Dermis blood vessel endothelial cell (primary cell): ENCODE measurements at places on chromosomes 2 and 18. TPM values are rescaled to one million over a fixed set of nuclear protein-coding genes. Genes with fewer than 3 reads are reported as not detected.

ERICH2 gene
- not detected in 2 replicates for total RNA-seq

GRCh38 chr2:241848761-241849615 is 9.7 kb downstream of the PDCD1 start:
- DNase-seq = no peak

DNA sequence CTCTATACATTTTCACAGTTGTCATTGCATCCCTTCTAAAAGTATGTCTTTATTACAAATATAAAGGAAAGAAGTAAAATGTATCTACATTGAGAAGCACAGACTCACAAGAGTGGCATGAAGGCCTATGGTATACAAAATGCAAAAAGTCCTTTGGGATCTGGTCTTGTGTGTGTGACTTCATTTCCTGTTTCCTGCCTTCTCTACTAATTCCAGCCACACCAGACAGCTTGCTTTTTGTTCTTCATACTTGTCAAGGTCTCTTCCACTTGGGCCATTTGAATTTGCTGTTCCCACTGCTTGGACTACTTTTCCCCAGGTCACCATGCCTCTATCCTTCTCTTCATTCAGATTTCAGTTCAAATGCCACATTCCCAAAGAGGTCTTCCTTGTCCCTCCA is 6.7 kb upstream of the PNO1 start:
- peak; percentile 57 for DNase-seq

- DNase-seq = peak; percentile 26
Measured at GRCh38 chr2:230439590-230439989, 23.6 kb downstream of the SP100 start.

DNA sequence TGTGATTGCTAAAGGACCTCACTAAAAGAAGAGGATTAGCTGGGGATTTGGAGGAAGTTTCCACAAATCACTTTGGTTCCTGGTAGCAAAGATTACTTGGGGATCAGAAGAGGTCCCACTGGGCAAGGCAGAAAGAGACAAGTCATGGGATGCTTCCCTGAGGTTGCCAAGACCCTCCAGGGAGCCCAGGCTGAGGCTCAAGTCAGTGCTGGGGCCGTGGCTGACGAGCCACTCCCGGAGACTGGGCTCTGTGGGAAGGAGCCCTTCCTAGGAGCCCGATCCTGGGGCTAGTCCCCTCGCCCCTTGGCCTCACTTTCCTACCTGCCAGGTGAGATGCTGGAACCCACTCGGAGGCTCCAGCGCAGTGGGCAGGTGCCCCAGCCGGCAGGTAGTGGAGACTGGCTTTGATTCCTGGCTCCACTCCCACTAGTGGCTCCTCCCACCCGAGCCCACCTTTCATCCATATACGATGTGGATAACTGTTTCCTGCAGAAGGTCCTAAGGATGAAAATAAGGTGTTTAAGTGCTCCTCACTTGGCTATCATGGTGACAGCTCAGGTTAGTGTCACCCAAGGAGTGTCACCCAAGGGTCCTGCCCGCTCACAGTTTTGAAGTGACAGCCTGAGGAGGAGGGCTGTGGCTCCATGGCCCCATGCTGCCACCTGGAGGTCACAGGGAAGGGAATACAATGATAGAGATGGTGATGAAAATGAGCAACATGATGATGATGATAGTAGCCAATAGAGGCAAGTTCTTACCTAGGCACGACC is 100.5 kb downstream of the CAPN13 start:
- DNase-seq = peak; percentile 74

GRCh38 chr2:116804901-116805300 is 1009.6 kb upstream of the DDX18 start:
- DNase-seq = no peak

DNA sequence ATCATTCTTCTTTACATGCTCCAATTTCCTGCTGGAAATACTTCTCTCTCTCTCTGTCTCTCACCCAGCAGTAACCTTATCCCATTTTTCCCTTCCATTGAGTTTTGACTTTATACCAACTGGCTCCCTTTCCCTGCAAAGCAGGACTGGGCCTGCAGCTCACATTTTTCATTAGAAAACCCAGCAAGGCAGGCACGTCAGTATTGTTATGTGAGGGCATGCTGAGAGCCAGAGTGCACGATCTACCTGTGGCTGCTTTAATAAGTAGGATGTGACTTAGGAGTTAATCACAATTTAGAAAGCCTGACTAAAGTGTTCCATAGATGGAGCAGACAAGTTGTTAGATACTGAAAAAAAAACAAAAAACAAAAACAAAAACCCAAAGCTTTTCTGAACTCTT is 5.2 kb upstream of the NDUFV2 start:
- no peak for DNase-seq

KCNG2 gene
- total RNA-seq = 0.51 and 0.93 TPM in 2 replicates

DNA sequence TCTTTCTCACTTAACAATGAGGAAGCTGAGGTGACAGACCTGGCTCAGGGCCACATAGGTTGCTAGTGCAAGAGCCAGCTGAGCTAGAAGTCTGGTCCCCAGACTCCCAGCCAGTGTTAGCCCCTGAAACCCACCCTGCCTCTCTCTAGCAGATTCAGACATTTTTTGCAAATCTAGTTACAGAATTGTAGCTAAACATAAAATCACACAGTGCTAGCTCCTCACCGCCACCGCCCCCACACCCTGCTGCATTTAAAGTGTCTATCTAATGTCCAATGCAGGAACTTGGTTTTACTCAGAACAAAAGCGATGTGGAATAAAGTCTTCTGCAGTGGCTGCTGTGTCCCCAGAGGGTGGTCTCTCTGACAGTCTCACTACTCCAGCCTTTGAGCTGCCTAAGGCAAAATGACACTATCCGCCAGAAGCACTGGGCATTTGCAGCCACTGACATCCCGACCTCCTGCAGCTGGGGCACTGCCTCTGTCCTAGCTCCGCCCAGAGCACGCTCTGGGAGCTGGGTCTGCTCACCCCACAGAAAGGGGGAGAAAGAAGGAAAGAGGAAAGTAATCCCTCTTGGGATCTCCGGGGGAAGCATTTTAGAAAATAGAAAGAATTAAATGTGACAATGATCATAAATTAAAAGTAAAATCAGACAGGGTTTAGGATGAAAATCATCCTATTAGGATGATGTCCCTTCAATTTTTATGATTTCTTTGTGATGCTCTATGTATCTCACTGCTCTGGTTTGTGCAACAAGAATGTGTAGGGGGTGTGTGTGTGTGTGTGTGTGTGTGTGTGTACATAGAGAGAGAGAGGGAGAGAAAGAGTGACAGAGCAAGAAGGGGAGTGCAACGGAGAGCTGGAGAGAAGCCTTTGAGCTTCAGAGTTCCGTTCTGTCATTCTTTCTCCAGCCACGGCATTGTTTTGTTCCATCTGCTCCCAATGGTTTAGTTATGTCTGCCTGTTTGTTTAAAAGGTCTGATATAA is 50.5 kb upstream of the ST8SIA3 start:
- no peak for DNase-seq

DNA sequence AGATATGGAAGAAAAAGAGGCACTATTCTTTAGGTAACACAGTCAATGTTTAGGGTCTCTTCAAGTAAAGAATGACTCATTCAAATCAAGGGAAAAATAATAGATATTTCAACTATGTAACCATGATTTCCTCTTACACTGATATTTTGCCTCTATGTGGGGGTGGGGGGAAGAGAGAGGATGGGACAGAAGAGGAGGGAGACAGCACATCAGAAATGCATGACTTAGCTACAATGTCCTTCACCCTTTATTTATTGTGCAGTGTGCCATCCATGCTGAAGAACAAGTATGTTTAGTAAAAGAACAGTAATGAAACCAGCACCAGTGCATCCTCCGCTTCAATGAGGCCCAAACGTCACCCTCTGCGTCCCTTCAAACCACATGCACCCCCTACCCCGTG is 204.8 kb downstream of the HDAC4 start:
- no peak for DNase-seq

HJURP gene
- total RNA-seq = 10.4 and 19.8 TPM in 2 replicates

CPO gene
- total RNA-seq = not detected in 2 replicates

- DNase-seq = no peak
Measured at GRCh38 chr2:231606941-231607340, 14.3 kb downstream of the TEX44 start.

DNA sequence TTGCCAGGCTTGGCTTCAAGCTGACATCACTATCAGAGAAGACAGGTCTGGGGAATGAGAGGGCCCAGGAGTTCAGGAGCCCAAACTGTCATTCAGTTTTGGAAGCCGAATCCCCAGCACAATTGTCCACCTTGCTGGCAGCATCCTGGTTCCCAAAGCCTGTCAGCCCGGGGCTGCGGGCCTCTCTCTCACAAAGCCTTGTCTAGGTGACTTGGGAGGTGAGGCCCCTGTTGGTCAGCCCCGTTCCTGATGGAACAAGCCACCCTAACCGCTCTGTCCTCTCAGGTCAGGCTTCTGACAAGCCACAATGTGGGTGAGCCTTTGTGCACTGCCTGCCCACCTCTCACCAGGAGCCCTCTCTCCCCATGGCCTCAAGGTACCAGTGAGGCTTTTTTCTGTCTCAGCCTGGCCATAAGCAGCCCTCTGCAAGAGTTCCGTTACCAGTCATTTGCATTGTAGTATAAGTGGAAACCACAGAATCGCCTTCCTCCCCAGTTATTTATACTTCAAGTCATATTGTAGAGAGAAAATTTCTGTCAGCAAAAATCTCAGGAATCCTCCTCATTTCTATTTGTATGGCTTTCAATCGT is 100.6 kb downstream of the MSH2 start:
- DNase-seq = no peak

DNA sequence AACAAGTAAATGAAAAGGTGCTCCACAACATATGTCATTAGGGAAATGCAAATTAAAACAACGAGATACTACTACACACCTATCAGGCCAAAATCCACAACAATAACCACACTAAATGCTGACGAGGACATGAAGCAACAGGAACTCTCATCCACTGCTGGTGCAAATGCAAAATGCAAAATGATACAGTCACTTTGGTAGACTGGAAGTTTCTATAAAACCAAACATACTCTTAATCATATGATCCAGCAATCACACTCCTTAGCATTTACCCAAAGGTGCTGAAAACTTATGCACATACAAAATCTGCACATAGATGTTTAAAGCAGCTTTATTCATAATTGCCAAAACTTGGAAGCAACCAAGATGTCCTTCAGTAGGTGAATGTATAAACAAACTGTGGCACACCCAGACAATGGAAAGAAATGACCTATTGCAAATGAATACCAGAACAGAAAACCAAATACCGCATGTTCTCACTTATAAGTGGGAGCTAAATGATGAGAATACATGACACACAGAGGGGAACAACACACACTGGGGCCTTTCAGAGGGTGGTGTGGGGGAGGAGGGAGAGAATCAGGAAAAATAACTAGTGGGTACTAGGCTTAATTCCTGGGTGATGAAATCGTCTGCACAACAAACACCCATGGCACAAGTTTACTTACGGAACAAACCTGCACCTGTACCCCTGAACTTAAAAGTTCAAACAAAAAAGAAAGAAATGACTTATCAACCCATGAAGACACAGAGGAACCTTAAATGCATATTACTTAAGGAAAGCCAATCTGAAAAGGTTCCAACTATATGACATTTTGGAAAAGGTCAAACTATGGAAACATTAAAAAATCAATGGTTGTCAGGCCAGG is 80.4 kb downstream of the ASXL2 start:
- no peak for DNase-seq

GRCh38 chr2:238816291-238816690 is 31.6 kb upstream of the TWIST2 start:
- no peak for DNase-seq

DNA sequence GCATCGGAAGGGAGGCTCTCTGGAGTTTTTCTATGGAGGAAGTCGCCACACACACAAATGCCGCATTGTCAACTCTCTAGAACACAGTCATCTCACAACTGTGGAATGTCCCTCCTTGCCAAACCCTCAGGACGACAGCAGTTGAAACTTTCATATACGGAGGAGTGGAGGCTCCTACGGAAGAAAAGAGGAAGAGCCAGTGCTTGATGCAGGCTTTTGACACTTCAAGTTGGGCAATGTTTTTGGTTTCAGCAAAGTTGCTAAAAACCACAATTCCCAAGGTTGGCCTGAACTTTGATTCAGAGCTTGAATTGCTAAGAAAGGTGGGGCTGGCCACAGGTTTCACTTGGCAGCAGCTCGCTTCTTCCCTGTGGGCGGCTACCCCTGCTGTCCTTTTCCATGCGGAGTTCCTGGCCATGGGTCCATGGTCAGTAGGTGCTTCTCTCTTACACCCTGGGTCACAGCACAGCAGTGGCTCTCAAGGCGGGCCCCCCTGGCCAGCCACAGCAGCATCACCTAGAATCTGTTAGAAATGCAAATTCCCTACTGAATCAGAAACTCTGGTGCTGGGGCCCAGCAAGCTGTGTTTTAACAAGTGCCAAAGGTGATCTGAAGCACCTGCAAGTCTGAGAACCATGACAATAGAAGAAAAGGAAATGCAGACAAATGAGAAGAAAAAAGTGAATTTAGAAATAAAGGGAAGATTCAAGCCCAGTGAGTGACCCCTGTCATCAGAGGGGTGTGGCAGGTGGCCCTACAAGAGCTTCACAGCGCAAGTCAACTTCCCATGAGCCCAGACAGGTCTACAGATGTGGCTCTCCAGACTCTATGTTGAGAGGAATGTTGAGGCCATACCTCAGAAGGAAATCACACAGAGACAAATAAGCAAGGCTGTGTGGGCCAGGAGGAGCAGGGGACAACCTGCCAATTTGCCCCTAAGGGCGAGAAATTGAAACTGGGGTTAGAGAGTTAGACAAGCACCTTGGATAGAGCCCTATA is 856.4 kb downstream of the RNF144A start:
- DNase-seq = no peak

SLC25A52 gene
- total RNA-seq = not detected in 2 replicates

GRCh38 chr2:165248238-165248637 is 9.0 kb downstream of the SCN2A start:
- DNase-seq = no peak

SP140 gene
- 0.09 TPM in 1 of 2 replicates, not detected in the other for total RNA-seq

GRCh38 chr2:178882666-178883440 is 75.6 kb upstream of the TTN start:
- DNase-seq = peak; percentile 73

CD207 gene
- total RNA-seq = not detected in 2 replicates

GRCh38 chr2:30655211-30655610 is 152.0 kb downstream of the CAPN13 start:
- DNase-seq = no peak

LCT gene
- total RNA-seq = under 0.01 TPM in 1 of 2 replicates, not detected in the other

- no peak for DNase-seq
Measured at GRCh38 chr18:62857263-62857976, 142.1 kb downstream of the PHLPP1 start.

- peak; percentile 79 for DNase-seq
Measured at GRCh38 chr18:59249199-59249774, 24.0 kb downstream of the RAX start.

DNA sequence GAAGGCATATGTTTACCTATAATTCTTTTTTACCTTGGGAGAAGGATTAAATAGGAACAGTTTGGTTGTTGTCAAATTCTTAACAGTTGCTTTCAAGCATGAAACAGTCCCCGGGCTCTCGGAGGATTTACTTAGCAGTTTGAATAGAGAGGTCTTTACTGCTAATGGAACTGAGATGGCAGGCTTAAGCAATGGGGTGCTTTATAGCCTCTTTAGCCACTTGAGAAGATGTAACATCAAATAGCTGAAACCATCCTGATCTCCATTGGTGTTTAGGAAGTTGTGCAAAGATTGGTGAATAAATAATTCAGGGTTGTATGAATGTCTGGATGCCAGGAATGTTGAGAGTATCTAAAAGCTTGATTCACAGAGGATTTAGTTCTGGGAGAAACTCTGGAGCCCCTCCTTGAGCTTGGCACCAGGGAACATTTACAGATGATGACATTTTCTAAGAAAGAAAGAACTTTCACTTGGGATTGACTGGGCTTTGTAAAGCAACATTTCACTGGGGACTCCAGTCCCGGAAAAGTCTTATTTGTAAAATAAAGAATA is 51.9 kb downstream of the PTPRM start:
- DNase-seq = no peak

UPP2 gene
- not detected in 2 replicates for total RNA-seq
